GM04503 (cell line): ENCODE measurements at places on chromosomes 5 and 9.

GRCh38 chr9:126756876-126757415 is 47.9 kb upstream of the ZBTB43 start:
- no peak for DNase-seq

- DNase-seq = no peak
Observed at GRCh38 chr9:17004500-17004899, 130.3 kb upstream of the CNTLN start.

- DNase-seq = no peak
Observed at GRCh38 chr9:18698992-18699391, 225.0 kb downstream of the ADAMTSL1 start.

DNA sequence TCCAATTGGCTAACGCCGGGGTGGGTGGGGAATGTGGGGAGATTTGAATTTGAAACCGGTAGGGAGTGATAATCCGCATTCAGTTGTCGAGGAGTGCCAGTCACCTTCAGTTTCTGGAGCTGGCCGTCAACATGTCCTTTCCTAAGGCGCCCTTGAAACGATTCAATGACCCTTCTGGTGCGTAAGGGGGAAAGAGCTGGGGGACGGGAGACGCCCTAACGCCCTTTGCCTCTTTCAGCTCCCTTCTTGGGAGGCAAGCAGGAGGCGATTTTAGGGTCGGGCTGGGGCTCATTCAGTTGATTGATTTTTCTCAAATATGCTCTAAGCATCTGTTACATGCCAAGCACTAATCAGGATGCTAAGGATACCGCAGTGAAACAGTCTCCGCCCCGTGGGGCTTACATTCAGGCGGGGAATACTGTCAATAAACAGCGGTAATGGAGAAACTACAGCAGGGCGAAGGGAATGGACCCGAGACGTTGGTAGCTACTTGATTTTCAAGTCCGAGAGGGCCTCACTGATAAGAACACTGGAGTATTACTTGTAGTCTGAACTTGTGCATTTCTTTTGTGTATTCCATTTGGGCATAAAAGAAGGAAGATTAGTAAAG is at the start of gene HMMR:
Gene HMMR, plus strand, starts transcription at position 71 of the 610 bp plus-strand sequence. Its CDS starts 61 bp downstream, at position 132.
- DNase-seq = no peak

DNA sequence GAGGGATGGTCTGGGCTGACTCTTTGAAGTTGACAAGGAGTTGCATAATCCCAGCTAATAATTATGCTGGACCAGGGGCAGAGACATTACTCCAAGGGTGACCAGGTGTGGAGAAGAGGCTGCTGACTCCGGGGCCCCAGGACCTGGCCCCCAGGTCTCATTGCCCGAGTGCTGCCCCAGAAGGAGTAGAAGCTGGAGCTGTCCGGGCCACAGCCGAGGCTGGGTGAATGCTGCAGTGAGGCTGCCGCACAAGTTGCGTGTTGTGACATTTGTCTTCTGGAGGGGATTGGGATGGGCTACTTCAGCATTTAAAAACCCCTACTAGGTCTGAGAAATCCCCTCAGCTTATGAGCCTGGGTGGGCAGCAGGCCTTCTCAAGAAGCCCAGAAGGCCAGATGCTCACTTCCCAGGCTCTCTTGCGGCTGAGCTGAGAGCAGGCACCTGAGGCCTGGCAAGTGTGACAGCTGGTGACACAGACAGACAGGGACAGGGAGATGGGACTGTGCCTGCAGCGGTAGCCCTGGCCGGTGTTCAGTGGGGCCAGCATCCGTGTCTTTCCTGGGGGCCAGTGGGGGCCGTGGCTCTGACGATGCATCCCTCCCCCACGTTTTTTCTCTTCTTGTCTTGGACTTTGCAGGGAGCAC is 122.8 kb downstream of the KCNIP1 start:
- DNase-seq = no peak

GRCh38 chr5:140060816-140061215 is 17.7 kb upstream of the NRG2 start:
- no peak for DNase-seq

GRCh38 chr9:89426384-89426961 is 71.4 kb downstream of the SEMA4D start:
- no peak for DNase-seq

GRCh38 chr9:113619491-113620376 is 156.2 kb downstream of the RGS3 start:
- DNase-seq = no peak

- DNase-seq = no peak
Observed at GRCh38 chr5:157184117-157184670, 3.6 kb downstream of the ITK start.

DNA sequence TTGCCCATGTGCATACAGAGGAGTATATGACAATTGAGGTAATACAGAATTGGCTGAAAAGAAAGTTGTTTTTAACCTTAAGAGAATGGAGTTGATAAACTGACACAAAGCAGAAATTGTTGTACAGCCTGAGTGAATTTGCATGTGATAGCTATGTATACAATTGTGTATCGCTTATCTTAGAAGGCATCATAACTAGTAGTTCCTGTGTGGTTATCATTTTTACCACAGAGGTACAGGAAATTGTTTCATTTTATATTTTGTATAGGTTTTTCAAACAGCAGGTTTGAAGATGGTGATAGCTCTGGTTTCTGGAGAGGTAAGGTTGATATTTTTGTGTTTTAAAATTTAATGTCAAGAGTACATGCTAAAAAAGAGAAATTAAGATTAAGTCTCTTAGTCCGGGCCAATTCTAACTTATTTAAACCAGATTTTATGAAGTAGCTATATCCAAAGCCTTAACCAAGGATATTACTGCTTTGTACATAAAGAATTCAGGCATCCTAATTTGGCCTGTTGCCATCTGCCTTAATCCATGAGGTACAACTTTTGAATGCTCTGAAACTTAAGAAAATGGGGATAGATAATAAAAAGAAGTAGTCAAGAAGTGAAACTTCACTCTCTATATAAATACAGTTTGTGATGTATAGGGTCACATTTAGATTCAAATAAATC is 26.0 kb downstream of the DDX4 start:
- no peak for DNase-seq

DNA sequence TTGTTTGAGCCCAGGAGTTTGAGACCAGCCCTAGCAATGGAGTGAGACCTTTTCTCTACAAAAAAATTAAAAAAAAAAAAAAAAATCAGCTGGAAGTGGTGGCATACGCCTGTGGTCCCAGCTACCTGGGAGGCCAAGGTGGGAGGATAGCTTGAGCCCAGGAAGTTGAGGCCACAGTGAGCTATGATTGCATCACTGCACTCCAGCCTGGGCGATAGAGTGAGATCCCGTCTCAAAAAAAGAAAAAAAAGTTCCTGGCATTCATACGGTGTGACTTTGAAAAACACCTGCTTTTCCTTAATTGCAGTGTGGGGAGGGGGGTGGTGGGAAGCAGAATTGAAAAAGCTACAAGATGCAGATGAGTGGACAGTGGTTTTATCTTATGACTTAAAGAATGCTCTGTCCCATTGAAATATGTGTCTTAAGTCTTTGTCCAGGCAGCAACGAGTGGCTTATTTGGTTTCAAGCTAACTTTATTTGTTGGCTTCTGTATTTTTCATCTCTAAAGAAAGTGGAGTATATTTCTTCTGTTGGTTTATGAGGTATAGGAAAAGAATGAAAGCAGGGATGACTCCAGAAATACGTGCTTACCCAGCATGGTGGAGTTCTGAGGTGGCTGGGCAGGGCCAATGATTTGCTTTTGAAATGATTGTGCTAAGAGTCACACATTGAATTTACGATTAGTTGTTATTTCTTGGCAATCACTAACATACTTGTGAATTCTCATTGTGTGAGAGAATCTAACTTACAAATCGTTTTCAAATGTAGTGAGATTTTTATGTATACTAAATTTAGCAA is 27.8 kb downstream of the ROPN1L start:
- peak; percentile 91 for DNase-seq

- no peak for DNase-seq
Observed at GRCh38 chr5:36820900-36821299, 55.7 kb upstream of the NIPBL start.

DNA sequence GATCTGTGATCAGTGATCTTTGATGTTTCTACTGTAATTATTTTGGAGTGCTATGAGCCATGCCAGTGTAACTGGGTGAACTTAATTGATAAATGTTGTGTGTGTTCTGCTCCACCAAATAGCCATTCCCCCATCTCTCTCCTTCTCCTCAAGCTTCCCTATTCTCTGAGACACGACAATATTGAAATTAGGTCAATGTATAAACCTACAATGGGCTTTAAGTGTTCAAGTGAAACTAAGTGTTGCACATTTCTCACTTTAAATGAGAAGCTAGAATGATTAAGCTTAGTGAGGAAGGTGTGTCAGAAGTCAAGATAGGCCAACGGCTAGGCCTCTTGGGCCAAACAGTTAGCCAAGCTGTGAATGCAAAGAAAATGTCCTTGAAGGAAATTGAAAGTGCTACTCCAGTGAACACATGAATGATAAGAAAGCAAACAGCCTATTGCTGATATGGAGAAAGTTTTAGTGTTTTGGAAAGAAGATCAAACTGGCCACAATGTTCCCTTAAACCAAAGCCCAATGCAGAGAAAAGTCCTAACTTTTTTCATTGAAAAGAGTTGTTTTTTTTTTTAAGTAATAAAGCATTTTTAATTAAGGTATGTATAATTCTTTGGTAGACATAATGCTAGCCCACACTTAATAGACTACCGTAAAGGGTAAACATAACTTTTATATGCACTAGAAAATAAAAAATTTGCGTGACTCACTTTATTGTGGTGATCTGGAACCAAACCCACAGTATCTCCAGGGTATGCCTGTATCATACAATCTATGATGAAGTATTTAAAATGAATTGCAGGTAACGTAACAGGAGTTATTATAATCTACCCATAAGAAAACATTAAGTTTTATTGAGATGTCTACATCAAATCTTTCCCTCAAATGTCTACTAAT is 42.5 kb upstream of the ALDH1A1 start:
- DNase-seq = no peak

- no peak for DNase-seq
Observed at GRCh38 chr9:117541181-117541580, 126.3 kb upstream of the ASTN2 start.

DNA sequence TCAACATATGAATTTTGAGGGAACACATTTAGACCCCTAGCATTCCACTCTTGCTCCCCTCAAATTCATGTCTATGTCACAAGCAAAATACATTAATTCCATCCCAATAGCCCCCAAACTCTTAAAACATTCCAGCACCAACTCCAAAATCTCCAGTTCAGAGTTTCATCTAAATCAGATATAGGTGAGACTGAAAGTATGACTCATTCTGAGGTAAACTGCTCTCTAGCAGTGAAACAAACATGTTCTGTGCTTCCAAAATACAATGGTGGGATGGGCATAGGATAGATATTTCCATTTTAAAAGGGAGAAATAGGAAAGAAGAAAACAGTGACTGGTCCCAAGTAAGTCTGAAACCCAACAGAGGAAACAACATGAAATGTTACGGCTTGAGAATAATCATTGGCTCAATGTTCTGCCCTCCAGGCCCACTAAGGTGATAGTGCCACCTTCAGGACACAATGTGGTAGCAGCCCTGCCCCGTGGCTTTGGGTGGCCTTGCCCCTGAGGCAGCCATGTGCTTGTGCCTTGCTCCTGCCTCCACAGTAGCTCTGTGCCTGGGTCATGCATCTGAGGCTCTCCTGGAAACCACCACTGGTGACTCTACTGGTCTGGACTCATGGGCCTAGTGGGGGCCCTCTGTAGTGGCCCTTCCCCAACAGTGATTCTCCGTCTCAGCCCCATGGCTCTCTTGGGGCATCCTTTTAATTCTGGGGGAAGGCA is 36.4 kb upstream of the IPPK start:
- DNase-seq = no peak

GRCh38 chr5:140182075-140182711 is 7.2 kb downstream of the CYSTM1 start:
- DNase-seq = no peak

GRCh38 chr5:35281613-35282012 is 51.3 kb upstream of the PRLR start:
- DNase-seq = no peak

GRCh38 chr9:95505717-95506427 is 10.9 kb downstream of the PTCH1 start:
- DNase-seq = no peak

GRCh38 chr9:14814249-14814628 is 91.7 kb upstream of the CER1 start:
- DNase-seq = no peak

DNA sequence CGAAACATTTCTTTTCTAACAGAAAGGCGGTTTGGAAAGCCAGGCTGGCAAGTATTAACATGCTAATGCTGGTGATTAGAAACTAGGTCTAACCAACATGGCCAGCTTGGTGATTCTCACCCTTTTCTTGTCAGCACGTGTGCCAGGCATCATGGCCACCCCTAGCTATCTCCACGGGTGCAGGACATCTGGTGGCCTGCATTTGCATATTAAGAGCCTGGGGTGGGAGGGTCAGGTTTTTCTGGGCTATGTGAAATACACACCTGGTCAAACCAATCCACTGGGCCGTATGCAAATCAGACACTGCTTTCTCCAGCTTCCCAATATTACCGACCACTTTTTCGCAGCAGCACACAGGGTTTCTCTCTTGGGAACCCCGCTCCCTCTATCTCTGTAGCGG is 612.1 kb downstream of the PTPRD start:
- no peak for DNase-seq

GRCh38 chr9:115522912-115523311 is 405.0 kb upstream of the TNC start:
- no peak for DNase-seq

DNA sequence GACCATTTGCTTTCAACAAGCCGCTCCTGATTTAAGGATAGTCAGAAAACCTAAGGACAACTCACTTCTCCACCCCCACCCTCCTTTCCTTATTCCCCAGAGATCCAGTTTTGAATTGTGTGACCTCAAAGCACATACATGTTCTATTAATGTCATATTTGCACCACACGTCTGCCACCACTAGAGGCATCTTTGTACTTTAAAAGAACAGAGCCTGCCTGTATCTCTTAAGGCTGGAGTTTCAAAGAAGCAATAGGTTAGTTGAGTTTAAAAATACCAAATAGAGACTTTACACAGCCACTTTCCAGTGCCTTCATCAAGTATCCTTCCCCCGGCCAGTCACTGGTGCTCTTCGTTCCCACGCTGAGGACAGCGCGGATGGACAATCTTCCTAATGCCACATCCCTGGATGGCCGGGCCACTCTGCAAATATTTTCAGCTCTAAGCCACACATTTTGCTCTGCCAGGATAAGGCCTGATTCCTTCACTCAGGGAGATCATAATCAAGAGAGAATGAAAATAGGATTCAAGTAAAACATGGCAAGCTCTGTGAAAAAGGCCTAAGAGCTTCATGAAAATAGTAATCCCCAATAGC is 146.3 kb downstream of the SNCAIP start:
- no peak for DNase-seq

GRCh38 chr9:93108291-93109041 is 12.4 kb downstream of the CARD19 start:
- no peak for DNase-seq

GRCh38 chr5:31783731-31784130 is 144.8 kb downstream of the PDZD2 start:
- DNase-seq = no peak

- DNase-seq = no peak
Observed at GRCh38 chr5:74892921-74893320, 26.7 kb upstream of the FAM169A start.

DNA sequence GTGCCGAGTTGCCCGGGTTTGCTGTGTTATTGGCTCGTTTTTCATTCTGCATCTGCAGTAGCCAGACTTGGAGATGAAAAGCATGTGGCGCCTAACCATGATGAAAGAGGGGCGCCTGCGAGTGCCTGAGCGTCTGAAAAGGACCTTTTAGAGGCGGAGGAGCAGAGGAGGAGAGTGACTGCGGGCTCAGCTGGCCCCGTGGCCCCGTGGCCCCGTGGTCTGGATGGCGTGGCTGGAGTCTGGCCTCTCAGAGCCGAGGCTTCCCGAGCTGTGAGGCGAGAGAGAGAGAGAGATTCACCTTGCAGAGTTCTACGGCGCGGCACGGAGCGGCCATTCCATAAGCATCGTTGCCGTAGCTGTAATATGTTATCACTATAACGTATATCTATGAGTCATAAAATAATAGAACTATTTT is 55.3 kb upstream of the RNU6ATAC start:
- DNase-seq = no peak
